ENCODE measurements at places on chromosomes 3 and 15. TPM values are rescaled to one million over a fixed set of nuclear protein-coding genes. Genes with fewer than 3 reads are reported as not detected.

KBTBD13 gene
- total RNA-seq: not detected

UTS2B gene
- total RNA-seq: not detected

SPATA12 gene
- total RNA-seq: not detected

DNA sequence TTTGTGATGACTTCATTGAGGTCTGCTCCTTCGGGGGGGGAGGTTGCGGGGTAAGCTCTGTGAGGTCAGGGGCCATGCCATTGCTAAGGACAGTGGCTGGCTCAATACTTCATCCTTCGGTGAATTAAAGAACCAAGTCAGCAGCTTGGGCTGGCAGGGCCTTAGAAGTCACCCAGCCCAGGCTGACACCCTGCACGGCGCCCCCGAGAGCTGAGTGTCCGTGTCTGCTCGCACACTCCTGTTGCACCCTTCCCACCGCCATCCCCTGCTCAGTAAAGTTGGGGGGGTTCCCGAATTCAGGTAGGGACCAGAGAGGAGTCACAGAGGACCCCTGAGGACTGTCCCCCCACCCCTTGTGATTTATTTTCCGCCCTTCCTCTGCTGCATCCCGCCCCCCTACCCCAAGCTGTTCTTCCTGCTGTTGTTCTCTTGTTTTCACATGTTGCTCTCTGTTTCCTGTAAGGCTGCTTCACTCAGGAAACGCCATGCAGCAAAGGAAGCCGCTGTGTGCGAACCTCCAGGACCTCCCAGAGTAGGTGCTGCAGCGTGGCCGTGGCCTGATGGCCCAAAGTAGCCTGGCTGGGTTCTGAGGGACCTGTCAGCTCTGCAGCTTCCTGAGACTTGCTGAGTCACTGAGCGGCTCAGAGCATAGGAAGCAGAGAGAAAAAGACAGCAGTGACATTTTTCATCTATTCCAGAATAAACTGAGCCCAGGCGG, 14.4 kb downstream of the EFCC1 start:
- peak overlapping the region; percentile 75 for H3K4me3 ChIP-seq
- peak overlapping the region; percentile 97 for H3K27ac ChIP-seq
- H3K27me3 ChIP-seq: no peaks in the 10 kb centered on the region
- H3K36me3 ChIP-seq: peaks cover 2% of the 10 kb centered on the region
- H3K4me1 ChIP-seq: peaks cover 31% of the 10 kb centered on the region

- peaks cover 9% of the 10 kb centered on the region for H3K36me3 ChIP-seq
- no peaks in the 10 kb centered on the region for H3K4me1 ChIP-seq
- no peak overlapping the region for H3K4me3 ChIP-seq
- no peak for DNase-seq
- no peaks in the 10 kb centered on the region for H3K27me3 ChIP-seq
- H3K27ac ChIP-seq: no peak overlapping the region
Observed at GRCh38 chr3:98406034-98406433, 15.6 kb downstream of the OR5K3 start.

DNA sequence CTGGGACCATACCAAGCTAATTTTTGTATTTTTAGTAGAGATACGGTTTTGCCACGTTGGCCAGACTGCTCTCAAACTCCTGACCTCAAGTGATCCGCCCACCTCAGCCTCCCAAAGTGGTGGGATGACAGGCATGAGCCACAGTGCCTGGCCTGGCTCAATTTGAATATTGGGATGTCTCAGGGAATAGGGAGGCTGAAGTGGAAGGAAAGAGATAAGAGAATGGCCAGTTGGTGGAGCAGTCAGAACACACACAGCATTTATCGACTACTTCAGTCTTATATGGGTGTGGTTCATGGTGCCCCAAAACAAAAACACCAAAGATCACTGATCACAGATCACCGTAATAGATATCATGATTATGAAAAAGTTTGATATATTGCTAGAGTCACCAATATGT, 144.4 kb downstream of the GMNC start:
- H3K36me3 ChIP-seq: no peaks in the 10 kb centered on the region
- peaks cover 2% of the 10 kb centered on the region for H3K4me1 ChIP-seq
- no peak overlapping the region for H3K4me3 ChIP-seq
- no peak overlapping the region for H3K27ac ChIP-seq
- peaks cover 5% of the 10 kb centered on the region for H3K27me3 ChIP-seq
- no peak for DNase-seq

Data from activated naive CD8-positive, alpha-beta T cell treated with anti-CD3 and anti-CD28 coated beads for 36 hours (primary cell).